ENCODE measurements at places on chromosomes 7 and 10.

DNA sequence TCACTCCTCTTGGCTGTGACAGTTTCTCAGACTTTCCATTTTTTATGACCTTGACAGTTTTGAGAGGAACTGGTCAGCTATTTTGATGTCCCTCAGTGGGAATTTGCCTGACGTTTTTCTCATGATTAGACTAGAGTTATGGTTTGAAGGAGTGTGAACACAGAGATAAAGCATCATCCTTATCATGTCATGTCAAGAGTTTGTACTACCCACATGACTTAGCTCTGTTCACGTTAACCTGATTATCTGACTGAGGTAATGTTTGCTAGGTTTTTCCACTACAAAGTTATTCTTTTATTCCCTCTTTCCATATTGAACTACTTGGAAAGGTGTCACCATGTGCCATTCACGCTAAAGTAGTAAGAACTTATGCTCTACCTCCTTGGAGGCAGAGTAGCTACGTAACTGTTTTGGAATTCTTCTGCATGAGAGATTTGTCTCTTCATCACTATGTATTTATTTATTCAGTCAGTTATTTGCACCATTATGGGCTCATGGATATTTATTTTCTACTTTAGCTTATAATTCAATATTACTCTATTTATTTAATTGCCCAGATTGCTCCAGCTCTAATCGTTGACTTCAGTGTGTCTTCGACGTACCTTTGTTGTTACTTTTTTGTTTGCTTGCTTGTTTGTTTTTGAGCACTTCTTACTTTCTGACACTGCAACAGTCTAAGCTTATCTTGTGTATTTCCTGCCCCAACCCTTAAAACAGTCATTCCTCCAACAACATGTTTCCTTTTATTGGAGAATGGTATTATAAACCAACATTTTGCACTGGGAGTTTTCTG, 50.4 kb downstream of the CPED1 start:
- DNase-seq = no peak

- no peak for DNase-seq
These were observed 20.0 kb downstream of the CUBN start for GRCh38 chr10:17109475-17110207.

GRCh38 chr7:142349670-142350405, 92.0 kb upstream of the PRSS58 start:
- no peak for DNase-seq

- no peak for DNase-seq
These were observed 7.6 kb downstream of the CALD1 start for GRCh38 chr7:134787064-134787463.

DNA sequence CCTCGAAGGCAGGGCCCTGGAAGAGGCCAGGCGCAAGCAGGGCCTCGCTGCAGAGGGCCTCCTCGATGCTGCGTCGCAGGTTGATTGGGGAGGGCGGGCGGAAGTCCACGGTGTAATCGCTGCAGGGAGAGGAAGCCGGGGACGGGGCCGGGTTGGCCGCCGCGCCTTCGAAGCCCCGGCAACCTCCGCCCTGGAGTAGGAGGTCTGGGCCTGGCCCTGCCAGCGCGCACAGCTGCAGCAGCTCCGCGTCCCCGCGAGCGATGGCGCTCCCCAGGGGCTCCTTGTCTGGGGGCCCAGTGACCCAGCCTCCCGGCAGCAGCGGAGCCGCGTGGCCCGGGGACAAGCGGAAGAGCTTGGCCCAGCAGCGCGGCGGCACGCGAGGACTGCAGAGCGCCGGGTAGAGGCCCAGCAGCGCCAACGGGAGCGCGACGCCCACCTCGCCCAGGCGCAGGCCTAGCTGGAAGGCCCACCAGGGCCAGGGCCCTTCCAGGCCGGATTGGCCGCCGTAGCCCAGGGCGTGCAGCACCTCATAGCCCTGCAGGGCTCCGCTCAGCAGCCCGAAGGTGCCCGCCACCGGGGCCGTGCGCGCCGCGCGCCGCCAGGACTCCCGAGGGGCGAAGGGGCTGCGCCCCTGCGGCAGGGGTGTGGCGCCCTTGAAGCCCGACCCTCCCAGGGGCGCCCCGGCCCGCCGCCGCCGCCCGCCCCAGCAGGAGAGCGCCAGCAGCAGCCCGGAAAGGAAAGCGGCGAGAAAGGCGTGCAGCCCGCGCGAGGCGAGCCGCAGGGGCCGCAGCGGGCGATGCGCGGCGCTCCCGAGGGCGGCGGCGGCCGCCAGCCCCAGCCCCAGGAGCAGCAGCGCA, 7.8 kb upstream of the RBM28 start:
- DNase-seq = no peak

- no peak for DNase-seq
These were observed 208.9 kb downstream of the DNAJB6 start for GRCh38 chr7:157545681-157546060.

- no peak for DNase-seq
These were observed 106.1 kb downstream of the C10orf90 start for GRCh38 chr10:126564326-126564888.

GRCh38 chr10:84825330-84825729, 496.9 kb downstream of the CCSER2 start:
- no peak for DNase-seq

- DNase-seq = no peak
These were observed 6.6 kb upstream of the TMEM184A start for GRCh38 chr7:1562597-1563051.

DNA sequence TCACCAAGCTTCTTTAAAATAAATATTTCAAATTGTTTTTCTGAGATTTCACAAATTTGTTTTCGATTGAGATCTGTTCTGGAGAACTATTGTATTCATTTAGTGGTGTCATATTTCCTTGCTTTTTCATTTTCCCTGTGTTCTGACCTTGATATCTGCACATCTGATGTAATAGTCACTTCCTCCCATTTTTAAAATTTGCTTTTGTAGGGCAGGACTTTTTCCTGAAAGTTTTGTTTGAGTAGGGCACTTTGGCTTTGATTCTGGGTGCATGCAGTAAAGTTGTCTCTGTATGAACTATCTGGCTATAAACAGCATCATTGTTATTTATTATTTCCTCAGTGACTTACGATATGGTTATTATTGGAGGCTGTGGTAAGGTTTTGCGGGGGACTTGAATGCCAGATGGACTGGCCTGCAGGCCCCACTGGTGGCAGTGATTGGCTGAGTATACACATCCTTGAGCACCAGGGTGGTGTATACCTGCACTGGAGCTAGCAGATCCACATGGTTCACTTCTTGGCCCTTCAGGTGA, 83.6 kb downstream of the CSTF2T start:
- no peak for DNase-seq

DNA sequence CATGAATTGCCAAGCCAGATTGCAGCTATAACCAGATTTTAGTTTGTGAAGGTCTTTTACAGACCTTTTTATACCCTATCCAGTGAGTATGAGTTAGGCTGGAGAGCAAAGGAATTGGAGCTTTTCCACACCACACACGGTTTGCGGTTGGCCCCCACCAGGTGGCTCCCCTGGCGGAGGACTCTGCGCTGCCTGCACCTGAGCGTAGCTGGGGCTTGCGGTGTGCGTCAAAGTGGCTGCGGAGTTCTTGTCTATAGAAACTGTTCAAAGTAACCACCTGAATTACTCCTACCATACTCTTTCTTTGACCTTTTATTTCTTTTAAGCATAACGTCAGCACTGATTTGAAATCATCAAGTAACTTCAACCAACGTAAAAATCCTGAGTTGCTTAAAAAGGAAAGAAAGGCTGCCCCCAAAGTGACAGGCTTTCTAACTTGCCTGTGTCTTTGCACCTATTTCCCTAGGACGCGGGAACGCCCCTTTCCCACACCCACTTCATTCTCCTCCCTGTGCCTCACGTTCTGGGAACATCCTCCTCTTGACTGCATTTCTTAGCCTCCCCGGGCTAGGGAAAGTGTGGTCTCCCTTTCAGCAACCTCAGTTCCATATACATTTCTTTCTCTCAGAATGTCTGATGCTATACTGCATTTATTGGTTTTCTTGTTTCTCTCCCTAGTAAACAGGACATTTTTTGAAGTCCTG, 47.6 kb upstream of the TMEM72 start:
- DNase-seq = no peak

GRCh38 chr7:117993377-117994003, 120.2 kb upstream of the CTTNBP2 start:
- peak; percentile 20 for DNase-seq

DNA sequence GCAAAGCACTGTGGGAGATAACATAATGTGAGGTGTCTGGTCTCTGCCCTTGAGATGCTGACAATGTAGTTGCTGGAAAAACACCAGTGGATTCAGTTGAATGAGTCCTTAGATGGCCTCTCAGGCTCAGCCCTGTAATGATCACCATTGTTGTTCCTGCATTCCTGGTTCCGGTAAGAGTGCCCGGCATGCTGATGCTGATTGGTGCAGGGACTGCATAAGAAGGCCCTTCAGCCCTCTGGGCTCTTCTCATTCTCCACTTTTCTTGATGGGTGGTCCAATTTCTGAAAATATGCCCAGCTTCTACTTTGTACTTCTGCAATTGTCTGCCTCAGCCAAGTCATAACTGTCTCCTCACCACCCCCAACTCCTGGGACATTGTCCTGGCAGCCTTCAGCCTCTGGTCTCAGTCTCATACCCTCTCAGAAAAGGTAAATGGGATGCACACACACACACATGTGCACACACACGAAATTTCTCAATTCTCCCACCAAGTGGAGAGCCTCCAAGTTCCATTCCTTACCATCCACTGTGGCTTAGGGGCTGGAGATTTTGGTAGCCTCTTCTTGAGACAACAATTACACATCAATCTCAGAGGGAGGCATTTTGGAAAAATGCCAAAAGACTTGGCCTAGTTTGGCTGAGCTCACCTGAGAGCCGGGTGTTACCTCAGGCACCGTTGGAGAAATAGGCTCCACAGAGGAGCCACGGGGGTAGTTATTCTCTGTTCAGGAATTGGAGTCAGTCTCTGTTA, 314.9 kb downstream of the RPS24 start:
- DNase-seq = no peak

DNA sequence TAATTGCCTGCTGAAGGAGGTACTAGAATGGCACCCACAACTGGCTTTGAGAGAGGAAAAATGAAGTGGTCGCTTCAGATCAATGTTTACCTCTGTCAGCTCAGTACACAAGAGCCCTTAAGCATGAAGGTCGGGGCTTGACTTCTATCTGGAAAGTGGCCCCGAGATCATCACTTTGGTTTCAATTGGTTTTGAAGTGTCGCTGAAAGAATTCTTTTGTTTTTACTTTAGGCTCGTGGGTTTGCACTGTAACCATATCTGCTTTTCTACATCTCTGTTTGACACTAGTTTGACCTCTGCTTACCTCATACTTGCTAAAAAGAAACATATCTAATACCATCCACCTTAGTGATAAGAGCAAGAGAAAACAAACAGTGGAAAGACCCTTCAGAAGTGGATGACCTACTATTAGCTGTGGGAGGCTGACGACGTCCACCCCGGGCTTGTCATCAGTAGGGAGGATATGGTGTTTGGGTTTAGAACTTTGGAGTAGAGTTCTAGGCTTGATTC, 361.8 kb downstream of the GATA3 start:
- no peak for DNase-seq

GRCh38 chr10:80730522-80730921, 192.8 kb downstream of the SH2D4B start:
- DNase-seq = no peak

GRCh38 chr10:89207801-89208551, 859 bp upstream of the CH25H start:
- DNase-seq = no peak

DNA sequence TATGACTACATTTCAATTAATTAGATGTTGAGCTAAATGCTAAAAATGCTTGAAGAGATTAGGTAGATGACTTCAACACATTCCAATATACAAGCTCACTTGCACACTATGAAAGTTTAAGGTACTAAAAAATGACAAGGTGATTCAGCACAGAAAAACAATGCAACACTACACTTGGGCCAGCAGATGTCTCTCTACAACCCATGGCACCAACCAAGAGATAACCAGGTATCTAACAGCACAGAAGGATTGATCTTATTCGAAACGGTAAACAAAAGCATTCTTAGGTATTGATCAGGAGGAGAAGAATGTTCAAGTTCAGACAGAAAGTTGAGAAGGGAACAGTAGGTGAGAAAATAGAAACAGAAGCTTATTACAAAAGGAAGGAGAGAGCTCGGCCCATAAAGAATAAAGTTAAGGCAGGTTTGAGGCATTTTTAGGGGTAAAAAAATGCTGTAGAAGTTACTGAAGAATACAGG, 248.2 kb upstream of the KLF14 start:
- no peak for DNase-seq

DNA sequence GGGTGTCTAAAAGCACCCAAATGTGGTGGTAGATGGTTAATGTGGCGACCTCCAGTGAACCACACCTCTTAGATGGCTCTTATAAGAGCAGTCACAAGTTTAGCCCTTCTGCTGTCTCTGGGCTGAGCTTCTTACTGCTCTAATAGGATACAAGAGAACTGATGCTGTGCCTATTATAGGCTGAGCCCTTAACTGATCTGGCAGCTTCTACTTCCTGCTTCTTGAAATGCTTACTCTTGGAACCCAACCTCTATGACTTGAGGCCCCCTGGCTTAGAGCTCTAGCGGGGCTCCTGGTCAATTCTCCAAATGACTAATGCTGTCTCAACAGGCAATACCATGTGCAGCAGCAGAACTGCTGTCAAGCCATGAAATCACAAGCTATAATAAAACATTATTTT, 35.0 kb upstream of the LSM8 start:
- no peak for DNase-seq

GRCh38 chr10:30070001-30070685, 10.8 kb upstream of the JCAD start:
- DNase-seq = no peak

DNA sequence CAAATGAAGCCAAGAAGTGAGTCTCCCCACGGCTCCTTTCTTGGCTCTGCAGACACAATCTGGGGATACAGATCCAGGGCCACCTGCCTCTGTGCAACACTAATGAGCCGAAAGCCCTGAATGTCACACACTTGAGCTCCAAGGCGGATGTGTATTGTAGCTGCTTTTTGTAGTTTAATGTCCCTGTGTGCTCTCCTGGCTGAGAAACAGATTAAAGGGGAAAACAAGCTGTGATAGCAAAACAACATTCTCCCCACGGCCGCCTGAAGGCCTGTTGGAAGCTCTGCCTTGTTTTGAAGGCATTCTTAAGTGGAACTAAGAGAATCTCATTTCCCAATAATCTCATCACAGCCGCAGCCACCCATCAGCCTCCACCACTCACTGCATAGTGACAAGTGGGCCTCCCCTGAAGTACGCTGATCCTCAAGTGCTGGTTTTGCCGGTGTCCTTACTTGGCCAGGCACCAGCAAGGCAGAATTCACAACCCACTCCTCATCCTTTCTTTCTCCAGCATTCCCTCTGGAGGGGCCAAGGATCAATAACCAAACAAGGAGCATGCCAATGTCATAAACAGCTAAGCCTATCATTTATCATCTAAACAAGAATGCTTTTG, 44.4 kb upstream of the AMPH start:
- no peak for DNase-seq

DNA sequence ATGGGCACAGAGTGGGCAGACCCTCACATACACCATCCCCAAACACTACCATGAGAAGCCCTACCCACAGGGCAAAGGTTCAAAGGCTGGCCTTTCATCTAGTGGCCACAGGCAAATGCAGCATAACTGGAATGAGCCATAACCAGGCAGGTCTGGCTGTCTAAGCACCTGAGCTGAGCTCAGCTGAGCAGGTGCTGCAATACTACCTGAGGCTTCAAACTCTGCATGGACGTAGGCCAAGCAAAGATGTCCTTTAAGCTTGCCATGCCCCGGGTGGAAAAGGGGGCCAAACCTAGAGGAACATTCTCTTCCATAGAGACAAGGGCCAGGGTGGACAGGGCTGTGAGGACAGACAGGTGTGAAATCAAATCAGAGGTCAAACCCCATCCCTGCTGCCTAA, 65.3 kb upstream of the CAMK2B start:
- no peak for DNase-seq

All from hypothalamus (tissue), 51 donors.